ENCODE measurements at places on chromosomes 16 and 17.

GRCh38 chr16:86217001-86217890, 293.1 kb upstream of the FOXF1 start:
- DNase-seq, result no peak

DNA sequence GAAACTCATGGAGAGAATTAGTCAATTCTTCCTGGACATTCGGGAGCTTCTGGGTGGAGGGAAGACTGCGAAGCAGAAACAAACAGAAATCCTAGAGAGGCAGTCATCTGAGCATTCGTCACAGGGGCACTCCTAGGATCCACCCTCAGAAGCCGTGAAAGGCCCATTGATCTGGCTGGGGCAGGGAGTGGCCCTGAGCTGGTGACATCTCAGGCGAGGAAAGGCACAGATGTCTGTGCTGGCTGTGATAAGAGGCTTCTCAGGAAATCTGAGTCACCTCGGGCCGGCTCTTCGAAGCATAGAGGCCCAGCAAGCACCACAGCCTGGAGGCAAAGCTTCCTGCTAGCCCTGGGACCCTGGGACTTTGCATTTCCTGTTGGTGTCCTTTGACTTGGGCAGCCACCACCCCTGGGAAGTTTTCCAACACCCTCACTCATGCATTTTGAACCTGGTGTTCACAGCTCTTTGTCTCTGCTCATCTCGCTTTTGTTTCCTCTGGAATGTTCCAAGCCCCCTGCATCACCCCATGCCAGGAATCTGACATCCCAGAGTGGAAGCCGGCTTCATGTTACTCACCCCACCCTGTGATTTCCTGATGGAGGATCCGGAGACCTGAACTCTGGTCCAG, 23.3 kb upstream of the CDRT4 start:
- DNase-seq, result peak; percentile 85

- DNase-seq, result peak; percentile 31
These were observed 1.9 kb downstream of the ARL16 start for GRCh38 chr17:81681672-81682071.

DNA sequence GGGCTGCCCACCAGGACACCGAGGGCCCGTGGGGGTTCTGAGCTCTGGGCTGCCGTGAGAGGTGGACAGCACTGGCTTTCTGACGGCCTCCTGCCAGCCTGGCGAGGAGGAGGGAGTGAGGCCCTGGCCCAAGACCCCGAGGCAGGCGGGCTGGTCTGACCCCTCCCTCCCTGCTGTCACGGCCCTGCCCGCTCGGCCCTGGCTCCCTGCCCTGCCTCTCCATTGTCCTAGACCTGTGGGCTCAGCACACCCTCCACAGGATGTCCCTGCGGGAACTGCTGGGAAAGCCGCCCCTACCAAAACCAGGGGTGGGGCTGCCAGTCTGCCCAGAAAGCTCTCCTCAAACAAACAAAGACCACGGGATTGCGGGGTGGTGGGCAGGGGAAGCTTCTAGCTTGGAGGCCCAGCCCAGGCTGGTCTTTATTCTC, 20.7 kb downstream of the SPNS2 start:
- peak; percentile 62 for DNase-seq

- DNase-seq, result no peak
These were observed 123.6 kb downstream of the MSI2 start for GRCh38 chr17:57379895-57380434.

DNA sequence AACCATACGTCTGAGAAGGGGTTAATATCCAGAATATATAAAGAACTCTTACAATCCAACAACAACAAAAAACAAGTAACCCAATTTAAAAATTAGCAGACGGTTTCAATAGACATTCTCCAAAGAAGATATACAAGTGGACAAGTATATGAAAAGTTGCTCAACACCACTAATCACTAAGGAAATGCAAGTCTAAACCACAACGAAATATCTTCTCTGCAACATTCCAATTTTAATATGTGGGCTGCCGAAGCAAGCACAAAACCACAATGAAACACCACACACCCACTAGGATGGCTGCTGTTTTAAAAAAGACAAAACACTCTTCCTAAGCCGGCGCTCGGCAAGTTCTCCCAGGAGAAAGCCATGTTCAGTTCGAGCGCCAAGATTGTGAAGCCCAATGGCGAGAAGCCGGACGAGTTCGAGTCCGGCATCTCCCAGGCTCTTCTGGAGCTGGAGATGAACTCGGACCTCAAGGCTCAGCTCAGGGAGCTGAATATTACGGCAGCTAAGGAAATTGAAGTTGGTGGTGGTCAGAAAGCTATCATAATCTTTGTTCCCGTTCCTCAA, 5.9 kb upstream of the SLC13A2 start:
- DNase-seq, result no peak

GRCh38 chr17:21363776-21364642, 12.1 kb upstream of the KCNJ12 start:
- DNase-seq, result no peak

GRCh38 chr16:51326131-51326856, 175.2 kb upstream of the SALL1 start:
- peak; percentile 63 for DNase-seq

GRCh38 chr17:69057280-69057679, 3.4 kb downstream of the ABCA9 start:
- DNase-seq, result no peak

- DNase-seq, result no peak
These were observed 874 bp downstream of the CMTM3 start for GRCh38 chr16:66605177-66605978.

- no peak for DNase-seq
These were observed 12.4 kb downstream of the CMTR2 start for GRCh38 chr16:71276589-71277334.

GRCh38 chr17:57463103-57463885, 207.0 kb downstream of the MSI2 start:
- DNase-seq, result no peak

DNA sequence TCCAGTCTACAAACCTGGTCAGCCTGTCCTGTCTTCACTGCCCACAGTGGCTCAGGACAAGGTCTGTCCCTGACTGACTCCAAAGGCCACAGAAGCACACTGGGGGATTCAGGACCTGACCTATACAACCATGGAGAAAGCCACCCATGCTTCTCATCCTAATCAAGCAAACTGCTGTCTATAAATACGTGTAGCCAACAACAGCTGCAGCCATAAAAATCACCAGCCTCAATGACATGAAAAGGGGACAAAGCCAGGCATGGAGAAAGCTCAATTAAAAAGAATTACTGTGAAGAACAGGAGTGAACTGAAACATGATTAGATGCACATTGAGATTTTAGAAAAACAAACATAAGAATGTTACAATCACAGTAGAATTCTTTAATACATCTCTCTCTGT, 170.1 kb downstream of the CDK5R1 start:
- DNase-seq, result no peak

DNA sequence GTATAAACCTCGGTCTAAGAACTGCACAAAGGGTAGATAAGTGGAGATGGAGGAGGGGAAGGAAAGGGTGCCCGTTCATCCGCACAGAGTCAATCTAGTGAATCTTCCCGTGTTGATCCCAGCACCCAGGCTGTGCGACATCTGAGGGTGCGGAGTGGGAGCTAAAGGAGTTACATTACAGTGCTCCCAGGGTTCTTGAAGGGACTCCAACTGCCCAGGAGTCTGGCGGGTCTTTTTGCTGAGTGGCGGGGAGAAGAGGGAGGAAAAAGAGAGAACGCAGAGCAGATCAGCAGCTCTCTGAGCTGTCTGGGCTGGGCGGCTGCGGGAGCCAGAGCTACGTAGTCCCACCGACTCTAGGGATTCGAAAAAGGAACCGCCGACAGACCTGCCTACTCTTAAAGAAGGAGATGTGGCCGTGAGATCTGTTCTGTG, 1.6 kb upstream of the CA10 start:
- no peak for DNase-seq

GRCh38 chr16:78832100-78832499, 732.6 kb downstream of the WWOX start:
- no peak for DNase-seq

DNA sequence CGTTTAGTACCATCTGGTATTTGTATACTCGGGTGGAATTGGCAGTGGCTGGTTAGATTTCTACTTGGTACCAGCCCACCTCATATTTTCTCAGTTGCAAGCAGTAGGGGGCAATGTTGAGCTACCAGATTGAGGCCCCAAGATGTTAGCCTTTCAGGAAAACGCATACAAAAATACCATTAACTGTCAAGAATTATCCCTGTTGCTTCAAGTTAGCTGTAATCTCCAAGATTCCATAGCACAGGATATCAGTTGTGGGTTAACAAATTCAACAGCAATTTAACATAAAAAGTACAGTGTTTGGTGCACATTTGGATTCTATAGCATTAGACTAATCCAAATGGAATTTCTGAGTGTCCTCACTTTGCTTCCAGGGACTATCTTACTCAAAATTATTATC, 188.2 kb downstream of the FTO start:
- DNase-seq, result peak; percentile 87

- no peak for DNase-seq
These were observed 4.9 kb downstream of the STX1B start for GRCh38 chr16:31005350-31006085.

DNA sequence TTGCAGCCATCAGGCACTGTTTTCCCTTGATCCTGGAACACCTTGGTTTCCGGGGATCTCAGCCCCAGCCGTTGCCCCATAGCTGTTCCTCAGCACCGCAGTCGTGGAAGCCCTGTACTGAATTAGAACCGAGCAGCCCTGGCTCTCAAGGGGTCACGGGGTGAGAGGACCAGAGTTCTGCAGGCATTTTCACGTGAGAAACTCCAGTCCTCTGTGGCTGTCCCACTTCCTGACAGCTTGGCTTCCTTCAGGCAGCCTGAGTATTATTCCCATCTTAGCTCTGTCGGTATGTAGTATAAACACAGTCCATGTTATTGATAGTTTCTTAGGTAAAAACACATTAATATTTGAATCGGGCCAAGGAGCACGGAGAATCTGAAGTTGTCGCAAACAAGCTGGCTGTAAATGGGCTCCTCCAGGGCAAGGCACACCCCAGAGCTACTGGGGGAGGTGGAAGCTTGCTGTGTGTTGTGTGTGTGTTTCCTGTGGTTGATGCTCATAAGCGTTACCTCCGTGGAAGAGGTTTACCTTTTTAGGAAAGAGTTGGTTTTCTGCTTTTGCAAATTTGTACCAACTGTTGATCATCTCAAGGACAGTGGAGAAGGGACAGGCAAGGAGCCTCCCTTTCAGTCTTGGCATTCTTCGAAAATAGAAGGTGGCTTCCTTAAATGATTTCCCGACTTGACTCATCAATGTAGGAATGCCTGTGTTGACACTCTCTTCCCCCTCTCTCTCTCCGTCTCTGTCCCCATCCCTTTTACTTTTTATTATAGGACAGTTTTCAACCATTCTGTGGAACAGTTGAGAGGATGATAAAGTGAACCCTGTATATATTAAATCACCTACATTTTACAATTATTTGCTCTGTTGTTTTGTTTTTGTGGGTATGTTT, 208.9 kb upstream of the CHMP6 start:
- DNase-seq, result no peak

GRCh38 chr17:379531-380465, 27.2 kb upstream of the RPH3AL start:
- no peak for DNase-seq

DNA sequence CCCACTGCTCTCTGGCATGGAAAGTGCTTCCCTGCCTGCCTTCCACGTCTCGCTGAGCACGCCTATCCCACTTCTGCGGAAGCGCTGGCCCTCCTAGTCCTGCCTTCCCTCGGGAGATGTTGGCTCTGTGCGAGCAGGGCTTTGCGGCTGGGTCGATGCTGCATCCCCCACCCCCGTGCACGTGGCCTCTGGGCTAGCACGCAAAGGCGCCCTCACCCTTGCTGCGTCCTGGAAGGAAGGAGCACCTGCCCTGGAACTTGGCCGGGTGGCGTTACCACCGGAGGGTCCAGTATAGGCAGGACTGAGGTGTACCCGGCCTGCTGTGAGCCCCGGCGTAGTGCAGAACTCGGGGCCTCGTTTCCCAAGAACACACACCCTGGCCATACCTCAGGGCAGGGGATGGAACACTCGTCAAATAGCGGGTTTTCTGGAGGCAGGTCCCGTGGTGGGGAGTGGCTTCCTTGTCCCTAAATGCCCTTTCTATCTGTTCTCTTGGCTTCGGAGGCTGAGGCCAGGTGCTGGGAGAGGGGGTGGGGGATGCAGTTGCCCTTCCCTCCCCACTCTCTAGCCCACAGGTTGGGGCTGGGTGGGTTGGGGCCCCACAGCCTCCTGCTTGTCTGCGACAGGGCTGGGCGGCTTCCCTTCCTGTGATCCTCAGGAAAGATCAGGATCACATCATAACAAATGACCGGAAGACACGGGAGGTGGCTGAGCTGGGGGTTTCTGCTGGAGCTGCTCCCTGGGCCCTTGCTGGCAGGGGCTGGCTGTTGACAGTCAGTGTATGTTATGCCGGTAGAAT, 17.4 kb downstream of the BAIAP2 start:
- no peak for DNase-seq

DNA sequence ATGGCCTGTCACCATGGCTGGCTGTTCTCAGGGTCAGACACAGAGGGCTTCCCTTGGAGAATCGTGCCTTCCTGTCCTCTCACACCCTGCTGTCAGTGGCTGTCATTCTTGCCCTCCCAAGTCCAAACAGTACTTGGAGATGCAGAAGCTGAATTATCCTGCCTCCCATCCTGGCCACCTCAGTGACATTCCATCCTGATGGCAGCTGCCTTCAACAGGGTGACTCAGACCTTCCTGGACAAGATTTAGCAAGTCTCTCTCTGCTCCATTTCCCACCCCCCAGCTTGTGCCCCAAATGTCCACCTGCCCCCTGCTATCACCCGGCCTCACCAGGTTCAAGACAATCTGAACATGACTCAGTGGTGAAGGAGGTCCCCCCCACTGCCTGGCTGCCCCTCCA, 4.8 kb upstream of the KRT36 start:
- DNase-seq, result no peak

DNA sequence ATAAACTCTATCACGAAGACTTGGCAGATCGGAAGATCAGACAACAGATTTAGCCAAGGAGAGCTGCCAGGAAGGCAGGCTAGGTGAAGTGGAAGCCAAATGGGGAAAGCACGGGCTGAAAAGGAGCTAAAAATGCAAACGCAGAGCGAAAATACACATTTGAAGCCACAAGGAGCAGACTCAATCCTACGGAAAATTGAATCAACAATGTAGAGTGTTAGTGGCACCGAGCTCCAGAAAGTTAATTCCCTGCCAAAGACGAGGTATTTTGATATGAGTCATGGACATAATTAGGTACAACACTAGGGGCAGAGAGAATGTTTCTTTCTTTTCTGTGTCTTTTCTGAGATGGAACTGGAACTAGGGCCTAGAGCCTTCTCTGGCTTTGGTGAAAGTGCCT, 20.7 kb downstream of the GSG1L start:
- DNase-seq, result no peak

- DNase-seq, result no peak
These were observed 186.3 kb upstream of the NLRP1 start for GRCh38 chr17:5770441-5771270.

- no peak for DNase-seq
These were observed 204.7 kb upstream of the CIBAR2 start for GRCh38 chr16:85316944-85317343.

Measured in Ammon's horn (tissue), 1 donor.